A549 treated with CpdA at 1 μM for 4 hours (cell line): ENCODE measurements at places on chromosomes 5 and 9. TPM values are rescaled to one million over a fixed set of nuclear protein-coding genes. Genes with fewer than 3 reads are reported as not detected.

Gene DOK3
- 3.4 to 6.8 TPM (median 4.7 TPM) in 5 replicates for total RNA-seq

Gene MSX2
- total RNA-seq, result 4.6 to 6.7 TPM (median 6.3 TPM) in 5 replicates

Gene OBP2B
- total RNA-seq, result not detected in 5 replicates

Gene NUTM2F
- total RNA-seq, result not detected in 5 replicates

Gene TRAPPC13
- total RNA-seq, result 11.4 to 19.9 TPM (median 13.3 TPM) in 5 replicates

Gene TMEFF1
- 0.23 to 1.5 TPM (median 1.0 TPM) in 5 replicates for total RNA-seq

Gene PCDHB11
- total RNA-seq, result 0.06 to 0.14 TPM (median 0.09 TPM) in 5 replicates

Gene GRPEL2
- 7.2 to 8.8 TPM (median 7.5 TPM) in 5 replicates for total RNA-seq

Gene PCDHAC1
- 1.1 to 1.4 TPM (median 1.2 TPM) in 5 replicates for total RNA-seq

Gene SELENOP
- total RNA-seq, result 0.17 to 0.57 TPM (median 0.41 TPM) in 4 of 5 replicates, not detected in the other
